Osteoblast (primary cell): ENCODE measurements at places on chromosomes 12 and 14. TPM values are rescaled to one million over a fixed set of nuclear protein-coding genes. Genes with fewer than 3 reads are reported as not detected.

The KRT4 gene
- total RNA-seq, result not detected in 2 replicates

The ERBB3 gene
- total RNA-seq, result 1.1 and 2.4 TPM in 2 replicates

The WSCD2 gene
- 0.36 TPM in 1 of 2 replicates, not detected in the other for total RNA-seq

The WNT1 gene
- not detected in 2 replicates for total RNA-seq

GRCh38 chr12:126156806-126157574, 1091.8 kb downstream of the AACS start:
- no peak for DNase-seq

The ACSM4 gene
- total RNA-seq, result not detected in 2 replicates

- no peak for DNase-seq
Observed at GRCh38 chr12:118371321-118372282, 1.1 kb downstream of the TAOK3 start.

GRCh38 chr12:108670066-108670631, 36.5 kb upstream of the SELPLG start:
- DNase-seq, result no peak

DNA sequence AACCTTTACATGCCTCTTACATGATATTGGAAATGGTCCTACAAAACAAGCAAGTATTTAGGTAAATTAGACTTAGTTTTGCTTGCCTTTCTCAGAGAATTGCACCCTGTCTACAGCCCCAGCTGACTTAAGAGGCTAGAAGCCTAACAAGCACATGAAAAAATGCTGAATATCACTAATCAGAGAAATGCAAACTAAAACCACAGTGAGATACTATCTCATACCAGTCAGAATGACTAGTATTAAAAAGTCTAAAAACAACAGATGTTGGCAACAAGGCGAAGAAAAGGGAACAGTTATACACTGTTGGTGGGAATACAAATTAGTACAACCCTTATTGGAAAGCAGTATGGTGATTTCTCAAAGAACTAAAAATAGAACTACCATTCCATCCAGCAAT, 103.8 kb downstream of the EGLN3 start:
- no peak for DNase-seq

DNA sequence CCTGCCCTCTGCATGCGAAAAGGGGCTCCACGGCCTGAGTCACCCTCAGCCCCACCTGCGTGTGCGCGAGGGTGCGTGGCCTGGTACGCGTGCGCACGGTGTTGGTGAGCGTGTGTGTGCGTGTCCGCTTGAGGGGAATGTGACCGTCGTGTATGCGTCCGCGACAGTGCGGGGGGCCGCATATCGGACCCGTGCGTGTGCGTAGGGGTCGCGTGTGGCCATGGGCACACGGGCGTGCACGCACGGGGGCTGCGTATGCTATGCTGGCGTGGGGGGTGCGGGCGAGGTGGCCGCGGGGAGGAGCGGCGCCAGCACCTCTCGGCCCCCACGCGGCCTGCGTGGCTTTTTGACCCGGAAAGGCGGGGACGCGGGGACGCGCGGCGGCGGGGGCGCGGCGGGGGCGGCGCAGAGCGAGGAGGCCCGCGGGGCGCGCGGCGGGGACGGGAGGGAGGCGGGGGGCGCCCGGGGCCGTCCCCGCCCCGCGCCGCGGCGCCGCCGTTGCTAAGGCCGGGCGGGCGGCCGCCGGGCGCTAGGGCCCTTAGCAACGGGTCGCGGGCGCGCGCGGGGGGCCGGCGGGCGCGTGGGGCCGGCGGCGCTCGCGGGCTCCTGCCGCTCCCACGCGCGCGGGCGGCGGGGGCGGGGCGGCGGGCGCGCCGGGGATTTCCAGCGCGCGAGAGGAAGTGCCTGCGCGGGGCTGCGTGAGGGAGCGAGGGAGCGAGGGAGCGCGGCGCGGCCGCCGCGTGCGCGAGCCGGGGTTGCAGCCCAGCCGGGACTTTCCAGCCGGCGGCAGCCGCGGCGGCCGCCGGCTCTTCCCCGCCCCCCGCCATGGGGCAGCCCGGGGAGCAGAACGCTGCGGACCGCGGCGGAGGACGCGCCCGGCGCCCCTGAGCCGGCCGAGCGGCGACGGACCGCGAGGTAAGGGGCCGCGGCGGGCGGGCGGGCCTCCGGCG, at the start of gene TRAF3:
Gene TRAF3 (plus strand): TSS at position 689 of the 950 bp plus-strand sequence. CDS start 92,753 bp downstream, outside the sequence.
- DNase-seq, result peak; percentile 100
